ACHN (cell line): ENCODE measurements at places on chromosomes 5 and 9.
A peak's percentile ranks its signal among the peaks of the same experiment; 100 is the strongest.

- peak; percentile 30 for DNase-seq
Measured at GRCh38 chr5:1409381-1410110, 35.7 kb downstream of the SLC6A3 start.

GRCh38 chr5:38719916-38720315 lies 125.9 kb upstream of the OSMR start:
- DNase-seq, result no peak

GRCh38 chr5:88690409-88691229 lies 192.4 kb downstream of the MEF2C start:
- DNase-seq, result peak; percentile 56

DNA sequence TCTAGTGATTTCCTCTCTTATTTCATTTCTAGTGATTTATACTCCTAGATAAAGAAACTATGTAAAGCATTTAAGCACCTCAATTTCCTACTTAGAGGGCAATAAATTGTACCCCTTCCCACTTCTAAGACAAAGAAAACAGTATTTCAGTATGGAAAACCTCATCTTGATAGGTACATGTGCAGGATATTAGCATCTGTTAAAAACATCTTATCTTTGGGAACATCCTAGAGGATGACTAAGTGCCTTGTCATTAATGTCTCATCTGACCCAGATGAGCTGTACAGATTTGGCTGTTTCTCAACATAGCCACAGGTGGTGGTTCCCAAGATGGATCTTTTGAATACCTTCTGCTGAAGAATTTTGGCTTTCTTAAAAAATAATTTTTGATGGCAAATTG lies 5.7 kb downstream of the MEGF10 start:
- DNase-seq, result no peak

DNA sequence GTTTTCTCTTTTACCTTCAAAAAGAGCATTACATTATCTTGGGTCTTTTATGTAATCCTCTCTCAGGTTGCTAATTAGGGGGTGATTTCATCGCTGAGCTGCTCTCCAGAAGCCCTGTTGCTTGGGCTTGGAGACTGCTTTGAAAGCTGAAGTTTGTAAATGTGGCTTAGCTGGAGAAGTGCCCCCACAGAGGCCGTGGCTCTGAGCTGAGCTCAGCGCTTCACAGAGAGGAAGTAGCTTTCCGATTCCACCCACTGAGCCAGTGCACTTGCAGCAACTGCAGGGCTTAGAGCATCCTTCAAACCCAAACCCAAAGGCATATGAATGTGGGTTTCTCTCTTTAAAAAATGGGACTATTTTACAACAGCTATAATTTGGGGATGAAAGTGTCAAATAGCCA lies 13.7 kb upstream of the NXNL2 start:
- DNase-seq, result no peak

GRCh38 chr9:76037587-76038225 lies 147.2 kb downstream of the PCSK5 start:
- DNase-seq, result no peak

DNA sequence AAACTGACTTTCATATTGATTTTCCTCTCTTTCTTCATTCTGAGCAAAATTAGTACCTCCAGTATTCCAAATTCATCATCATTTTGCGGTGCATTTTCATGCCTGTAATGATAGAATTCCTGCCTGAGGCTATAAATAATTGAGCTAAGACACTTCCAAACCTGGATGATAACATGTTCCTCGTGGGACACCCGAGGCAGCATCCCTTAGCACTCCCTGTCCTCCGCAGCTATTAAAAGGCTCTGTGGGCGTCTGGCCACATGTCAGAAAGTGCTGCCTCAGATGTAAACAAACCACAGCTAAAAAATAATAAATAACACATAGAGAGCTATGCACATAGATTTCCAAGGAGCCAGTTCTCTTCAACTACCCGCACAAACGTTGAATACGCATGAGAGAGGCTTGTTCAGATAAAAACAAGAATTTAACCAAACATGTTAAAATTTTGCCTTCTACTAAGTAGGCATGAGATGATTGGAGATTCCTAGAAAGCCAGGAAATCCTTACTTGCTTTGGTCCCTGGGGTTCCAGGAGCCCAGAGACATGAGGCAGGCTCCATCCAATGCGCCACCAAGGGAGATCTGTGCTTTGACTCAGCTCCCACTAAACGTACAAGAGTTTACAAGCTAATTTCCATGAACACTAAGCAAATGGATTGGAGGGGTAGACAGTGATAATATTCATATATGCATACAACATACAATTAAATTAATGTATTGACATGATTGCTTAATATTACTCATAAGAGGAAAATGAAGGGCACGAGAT lies 82.7 kb downstream of the SHC3 start:
- DNase-seq, result no peak

- DNase-seq, result no peak
Measured at GRCh38 chr5:146860213-146860893, 18.2 kb downstream of the PPP2R2B start.

GRCh38 chr9:137045294-137046087 lies 486 bp downstream of the NPDC1 start:
- DNase-seq, result peak; percentile 36

DNA sequence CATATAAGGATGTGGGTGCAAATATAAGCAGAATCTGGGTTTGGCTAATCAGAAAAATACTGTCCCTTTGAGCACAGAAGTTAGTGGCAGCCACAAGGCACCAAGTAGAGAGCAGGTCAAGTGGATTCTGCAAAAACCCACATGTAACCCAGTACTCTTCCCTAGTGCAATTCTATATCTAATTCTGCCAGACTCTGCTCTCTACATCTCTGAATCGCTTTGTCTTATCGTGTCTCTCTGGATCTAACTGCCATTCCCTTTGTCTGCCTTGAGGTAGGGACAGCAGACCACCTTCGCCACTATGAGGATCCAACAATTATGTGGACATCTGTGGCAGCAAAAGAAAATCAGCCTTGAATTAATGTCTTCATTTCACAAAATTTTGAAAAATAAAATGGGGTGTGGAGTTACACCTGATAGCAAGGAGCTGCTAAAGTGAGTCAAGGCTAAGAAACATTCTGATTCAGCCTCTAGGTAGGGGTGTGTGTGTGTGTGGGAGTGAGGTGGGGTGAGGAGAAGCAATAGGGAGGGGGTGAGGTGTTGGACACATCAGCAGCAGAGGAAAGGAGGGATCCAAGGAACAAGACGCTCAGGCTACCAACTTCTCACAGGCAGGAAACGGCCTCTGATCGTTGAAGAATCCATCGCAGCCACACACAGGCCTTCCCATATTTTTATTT lies 33.7 kb upstream of the ZNF366 start:
- DNase-seq, result no peak

DNA sequence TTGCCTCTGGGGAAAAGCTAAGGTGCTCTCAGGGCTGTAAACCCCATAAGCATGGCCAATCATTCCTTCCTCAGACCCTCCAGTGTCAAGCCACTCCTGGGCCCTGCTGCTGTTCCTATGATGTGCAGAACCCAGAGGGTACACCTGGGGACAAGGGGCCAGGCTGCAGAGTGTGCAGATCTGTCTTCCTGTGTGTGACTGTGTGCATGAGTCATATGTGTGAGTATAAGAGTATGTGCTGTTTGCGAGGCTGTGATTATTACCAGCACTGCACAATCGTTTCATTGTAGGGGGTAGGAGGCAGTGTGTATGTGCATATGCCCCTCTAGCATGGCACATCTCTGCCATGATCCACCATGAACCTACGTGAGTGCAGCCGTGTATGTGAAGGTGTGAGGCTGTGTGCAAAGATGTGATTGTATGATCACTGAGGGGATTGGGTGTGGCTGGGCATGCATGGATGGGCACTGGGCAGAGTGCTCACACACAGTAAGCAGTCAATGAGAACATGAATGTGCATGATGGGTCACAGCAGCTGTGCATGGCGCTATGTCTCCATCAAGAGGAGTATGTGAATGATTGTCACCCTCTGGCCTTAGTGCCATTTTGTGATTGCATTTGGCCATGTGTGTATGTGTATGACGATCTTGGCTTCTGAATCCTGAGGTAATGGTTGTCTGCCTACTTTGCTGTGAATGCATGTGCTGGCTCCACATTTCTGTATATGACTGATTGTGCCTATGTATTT lies 2.4 kb upstream of the OR1K1 start:
- DNase-seq, result no peak

DNA sequence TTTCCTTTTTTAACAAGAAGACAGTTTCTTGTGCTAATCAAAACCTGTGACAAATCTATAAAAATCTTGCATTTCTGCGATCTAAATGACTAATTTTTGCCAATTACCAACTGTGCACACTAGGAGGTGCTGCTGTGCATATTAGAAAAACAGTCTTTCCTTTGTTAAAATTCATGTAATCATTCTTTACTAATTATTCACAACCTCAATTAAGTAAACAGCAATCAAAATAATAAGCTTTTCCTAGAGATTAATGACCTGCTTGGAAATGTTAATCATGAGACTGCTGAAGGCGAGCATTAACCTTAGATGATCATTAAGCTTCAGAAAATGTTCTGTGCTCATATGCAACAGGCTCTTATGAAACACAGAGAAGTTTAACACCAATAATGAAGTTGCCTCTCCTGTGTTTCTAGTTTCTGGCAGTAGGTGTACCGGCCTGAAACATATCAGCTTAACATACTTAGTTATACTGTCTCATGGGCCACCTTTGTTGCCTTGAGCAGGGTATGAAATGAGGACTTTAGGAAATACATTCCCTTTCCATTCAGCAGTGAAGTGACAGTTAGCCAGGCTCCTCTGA lies 17.7 kb downstream of the RFESD start:
- DNase-seq, result peak; percentile 33

- no peak for DNase-seq
Measured at GRCh38 chr5:147303251-147303650, 68.4 kb downstream of the STK32A start.

DNA sequence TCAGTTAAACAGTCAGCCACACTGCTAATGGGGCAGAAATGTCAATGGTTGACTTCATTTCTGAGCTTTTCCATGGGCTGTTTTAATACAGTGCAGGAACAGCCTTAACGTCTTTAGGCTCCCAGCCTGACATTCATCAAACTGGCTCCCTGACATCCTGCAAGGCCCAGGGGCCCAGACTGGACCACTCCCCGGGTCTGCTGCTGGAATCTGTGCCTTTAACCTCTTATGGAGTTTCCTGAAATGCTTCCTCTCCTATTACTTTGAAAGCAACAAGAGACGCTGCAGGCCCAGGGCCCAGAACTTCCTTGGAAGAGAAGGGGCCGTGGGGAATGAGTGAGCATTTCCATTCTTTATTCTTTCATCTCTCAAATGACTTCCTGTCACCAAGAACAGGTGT lies 216.8 kb upstream of the PANK3 start:
- DNase-seq, result no peak

DNA sequence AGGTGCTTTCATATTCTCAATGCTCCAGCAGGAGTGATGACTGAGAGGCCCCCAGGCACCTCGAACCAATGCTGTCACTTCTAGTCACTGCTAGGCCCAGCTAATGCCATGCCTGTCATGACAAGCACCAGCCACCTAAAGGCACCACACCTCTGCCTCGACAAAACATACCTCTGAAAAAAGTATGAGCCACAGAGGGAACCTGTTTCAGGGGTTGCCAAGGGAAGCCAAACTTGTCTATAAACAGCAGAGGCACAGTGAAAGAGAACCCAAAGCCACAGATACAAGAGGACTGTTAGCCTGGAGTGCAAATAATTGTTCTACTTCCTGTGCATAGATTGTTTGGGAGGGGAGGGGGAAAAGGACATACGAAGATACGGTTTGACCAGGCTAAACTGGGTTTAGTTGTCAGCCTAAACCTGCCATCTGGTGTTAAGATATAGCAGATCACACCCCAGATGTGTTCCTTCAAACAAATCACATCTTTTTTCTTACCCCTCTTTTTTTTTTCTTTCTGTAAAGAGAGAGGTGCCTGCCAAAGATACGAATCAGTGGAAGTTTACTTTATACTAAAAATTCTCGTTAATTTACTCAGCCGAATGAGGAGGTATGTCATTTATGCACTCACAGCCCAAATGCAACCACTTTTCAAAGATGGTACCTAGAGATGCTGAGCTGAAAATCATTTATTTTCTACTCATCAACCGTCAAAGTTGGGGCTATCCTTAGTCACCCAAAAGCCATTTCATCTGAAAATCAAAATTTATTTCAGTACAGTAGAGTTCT lies 45.7 kb downstream of the BNC2 start:
- DNase-seq, result peak; percentile 19

DNA sequence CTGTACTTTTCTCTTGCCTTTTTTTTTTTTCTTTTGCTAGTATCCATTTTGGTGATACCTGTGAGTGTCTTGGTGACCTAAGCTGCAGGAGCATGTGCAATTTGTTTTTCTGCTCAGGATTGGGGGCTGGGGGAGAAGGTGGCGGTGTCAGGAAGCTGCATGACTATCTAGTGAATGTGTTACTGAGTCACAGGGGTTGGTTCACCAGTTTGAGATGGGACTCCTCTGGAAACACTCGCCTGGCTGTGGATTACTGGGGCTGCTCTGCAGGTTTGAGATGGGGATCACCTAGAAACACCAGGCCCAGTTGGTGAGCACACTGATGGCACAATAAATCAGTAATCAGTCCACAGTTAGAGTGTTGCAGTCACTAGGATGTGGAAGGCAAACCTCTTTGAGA lies 447.9 kb downstream of the SPATA31D1 start:
- no peak for DNase-seq

- no peak for DNase-seq
Measured at GRCh38 chr9:98605116-98605515, 103.6 kb downstream of the GABBR2 start.

DNA sequence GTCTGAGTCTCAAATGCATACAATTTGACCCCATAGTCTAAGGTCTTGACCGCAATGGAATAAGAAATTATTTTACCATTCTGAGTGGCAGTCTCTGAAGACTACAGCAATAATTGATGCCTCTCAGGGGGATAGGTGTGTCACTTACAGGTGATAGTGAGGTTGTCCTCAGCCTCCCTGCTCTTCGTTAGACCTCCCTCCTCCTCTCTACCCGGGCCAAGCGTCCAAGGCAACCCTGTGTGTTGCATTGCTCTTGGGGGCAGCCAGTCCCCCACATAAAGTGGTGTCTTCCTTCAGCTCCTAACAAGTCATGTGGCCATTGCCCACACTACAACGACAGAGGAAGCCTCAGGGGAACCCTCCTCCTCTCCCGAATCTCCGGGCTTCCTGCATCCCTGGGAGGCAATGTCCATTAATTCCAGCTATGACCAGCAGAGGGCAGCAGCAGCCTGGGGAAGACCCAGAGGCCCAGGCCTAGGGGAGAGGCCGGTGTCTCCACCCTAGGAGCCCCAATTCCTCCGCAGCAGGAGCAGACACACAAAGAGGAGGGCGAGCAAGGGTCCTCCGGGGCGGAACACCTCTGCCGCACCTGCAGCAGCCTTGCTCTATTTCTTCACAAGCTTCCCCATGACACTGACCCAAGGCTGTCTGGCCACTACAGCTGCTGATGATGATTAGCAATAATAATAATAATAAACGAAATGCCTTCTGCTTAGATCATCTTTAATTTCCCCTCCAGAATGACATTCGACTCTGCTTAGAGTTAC lies 134.8 kb downstream of the KCNIP1 start:
- peak; percentile 58 for DNase-seq

DNA sequence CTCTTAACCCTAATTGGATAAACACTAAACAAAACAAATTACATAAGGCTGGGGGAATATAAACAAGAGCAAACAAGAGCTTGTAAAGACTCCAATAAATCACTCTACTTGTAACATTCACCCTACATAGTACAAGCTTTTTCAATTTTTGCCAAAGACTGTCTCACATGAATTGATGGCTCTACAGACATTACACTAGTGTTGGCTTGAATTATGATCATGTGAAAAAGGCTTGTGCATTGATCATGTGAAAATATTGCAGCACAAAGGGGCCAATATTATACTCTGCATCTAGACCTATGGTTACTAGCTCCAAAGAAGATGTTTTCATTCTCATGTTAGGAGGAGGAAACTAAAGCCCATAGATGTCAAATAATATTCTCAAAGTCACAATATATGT lies 212.6 kb downstream of the MCTP1 start:
- no peak for DNase-seq

- DNase-seq, result no peak
Measured at GRCh38 chr5:138543730-138544104, 681 bp upstream of the ETF1 start.
